ENCODE measurements at places on chromosomes 6 and 20. TPM values are rescaled to one million over a fixed set of nuclear protein-coding genes. Genes with fewer than 3 reads are reported as not detected.
A peak's percentile ranks its signal among the peaks of the same experiment; 100 is the strongest.

DNA sequence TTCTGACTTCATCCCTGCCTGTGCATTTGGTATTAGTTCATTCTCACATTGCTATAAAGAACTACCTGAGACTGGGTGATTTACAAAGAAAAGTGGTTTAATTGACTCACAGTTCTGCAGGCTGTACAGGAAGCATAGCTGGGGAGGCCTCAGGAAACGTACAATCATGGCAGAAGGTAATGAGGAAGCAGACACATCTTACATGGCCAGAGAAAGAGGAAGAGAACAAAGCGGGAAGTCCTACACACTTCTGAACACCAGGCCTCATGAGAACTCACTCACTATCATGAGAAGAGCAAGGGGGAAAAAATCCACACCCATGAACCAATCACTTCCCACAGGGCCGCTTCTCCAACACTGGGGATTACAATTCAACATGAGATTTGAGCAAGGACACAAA lies 303.9 kb downstream of the CBLN4 start:
- DNase-seq, result no peak

TTI1 gene
- total RNA-seq, result 15.1 TPM

DNA sequence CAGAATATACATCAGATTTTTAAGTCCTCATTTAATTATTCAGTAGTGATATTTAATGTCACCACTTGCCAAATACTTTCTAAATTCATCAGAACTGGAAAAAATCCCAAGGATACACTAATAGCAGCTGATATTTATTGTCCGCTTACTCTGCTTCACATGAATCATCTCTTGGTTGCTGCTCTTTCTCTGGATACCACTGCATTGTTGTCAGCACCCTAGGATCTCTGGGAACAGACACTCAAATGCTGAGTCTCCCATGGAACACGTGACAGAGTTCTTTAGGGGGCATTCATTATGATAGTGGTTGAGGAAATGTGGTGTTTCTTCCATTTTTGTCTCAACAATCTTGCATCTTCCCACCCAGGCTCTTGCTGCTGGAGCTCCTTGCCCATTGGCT lies 318.0 kb downstream of the RFPL4B start:
- DNase-seq, result no peak

- peak; percentile 44 for DNase-seq
These were observed 12.1 kb downstream of the SLC2A4RG start for GRCh38 chr20:63751471-63752271.

DNA sequence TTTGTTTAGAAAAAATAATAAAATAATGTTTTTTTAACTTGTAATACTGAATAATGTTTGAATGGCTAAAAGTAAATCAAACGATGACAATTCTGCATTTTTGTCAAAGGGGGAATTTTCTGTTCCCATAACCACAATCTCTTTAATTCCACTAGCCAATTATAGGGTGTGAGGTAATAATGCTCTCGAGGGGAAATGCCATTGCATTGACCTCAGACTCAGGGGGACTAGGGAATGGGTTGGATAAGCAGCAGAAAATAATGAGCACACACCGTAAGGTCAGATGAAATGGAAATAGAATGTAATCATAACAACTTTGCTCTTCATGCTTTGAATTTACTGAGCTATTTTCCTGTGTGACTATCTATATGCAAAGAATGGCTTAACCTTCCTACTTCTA lies 584.7 kb downstream of the RFPL4B start:
- DNase-seq, result no peak

GRCh38 chr20:41609474-41609873 lies 8.7 kb downstream of the CHD6 start:
- no peak for DNase-seq

KCNG1 gene
- total RNA-seq, result 0.39 TPM

HLA-G gene
- 0.29 TPM for total RNA-seq

DNA sequence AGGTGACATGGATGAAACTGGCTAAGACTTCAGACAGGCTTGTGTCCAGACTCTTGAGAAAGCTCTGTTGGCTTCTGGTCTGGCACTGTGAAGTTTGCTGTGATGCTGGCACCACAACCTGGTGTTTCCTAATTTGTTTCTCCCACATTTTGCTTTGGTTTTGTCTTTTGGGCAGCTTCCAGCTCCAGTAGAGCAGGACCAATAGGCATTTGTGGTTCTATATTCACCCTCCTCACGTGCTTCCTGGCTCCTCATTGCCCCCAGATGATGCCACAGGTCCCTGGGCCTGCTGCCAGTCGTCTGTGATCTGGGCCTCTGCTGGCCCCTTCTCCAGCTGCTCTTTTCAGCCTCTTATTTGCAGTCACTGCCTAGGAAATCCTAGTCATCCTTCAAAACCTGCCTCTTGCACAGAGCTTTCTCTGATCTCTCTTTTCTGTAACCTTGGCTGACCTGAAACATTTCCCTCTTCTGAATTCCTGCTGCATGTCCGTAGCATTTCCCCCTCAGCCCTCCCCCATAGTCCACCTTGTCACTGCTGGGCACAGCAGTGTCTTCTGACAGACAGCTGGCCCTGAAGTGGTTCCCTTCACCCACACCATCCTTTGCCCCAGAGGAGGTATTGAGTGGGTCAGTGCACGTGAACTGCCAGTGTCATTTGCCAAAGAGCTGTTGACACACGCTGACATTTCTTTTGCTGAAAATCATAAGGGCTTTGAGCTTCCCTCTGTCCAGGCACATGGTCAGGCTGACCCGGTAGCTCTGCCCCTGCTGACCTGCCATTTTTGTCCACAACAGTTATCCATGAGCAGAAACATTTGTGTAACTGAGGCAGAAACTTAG lies 63.0 kb downstream of the PTPN1 start:
- DNase-seq, result peak; percentile 80

KHDC1 gene
- 1.8 TPM for total RNA-seq

DNA sequence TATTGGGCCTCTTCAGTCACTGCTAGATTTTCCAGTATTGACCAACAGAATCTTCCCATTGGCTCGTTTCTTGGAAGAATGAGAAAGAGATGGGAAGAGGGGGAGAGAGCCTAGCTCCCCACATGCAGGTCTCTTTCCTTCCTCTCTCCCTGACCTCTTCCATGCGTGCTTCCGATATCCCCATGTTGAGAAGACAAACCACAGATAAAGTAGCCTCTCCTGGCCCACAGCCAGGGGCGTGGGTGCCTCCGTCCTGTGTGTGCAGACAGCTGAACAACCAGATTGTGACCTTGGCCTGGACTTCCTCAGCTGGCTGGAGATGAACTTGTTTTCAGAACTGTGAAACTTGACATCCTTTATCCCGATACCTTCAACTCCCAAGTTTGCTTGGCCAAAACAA lies 71.0 kb downstream of the EDN3 start:
- DNase-seq, result no peak

HAO1 gene
- total RNA-seq, result not detected

DNA sequence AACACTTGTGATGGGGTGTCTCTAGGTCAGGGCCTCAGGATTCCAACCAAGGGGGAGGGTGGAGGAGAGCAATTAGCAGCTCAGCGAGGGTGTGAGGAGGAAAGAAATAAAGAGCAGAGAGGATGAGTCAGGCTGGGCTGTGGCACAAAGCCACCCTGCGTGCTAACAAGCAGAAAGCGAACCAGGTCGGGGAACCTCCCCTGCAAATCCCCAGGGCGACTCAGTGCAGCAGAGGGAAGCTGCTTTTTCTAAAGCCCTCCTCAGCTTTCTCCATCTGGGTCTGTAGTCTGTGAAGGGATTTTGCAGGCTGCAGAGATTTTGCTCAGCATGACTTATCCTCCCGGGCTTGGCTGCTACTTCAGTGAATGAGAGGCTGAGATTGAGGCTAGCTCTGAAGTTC lies 6.6 kb upstream of the SPO11 start:
- DNase-seq, result no peak
